ENCODE measurements at places on chromosomes 5 and 9.

- DNase-seq = no peak
Observed at GRCh38 chr9:125784286-125785049, 37.3 kb downstream of the PBX3 start.

- DNase-seq = peak; percentile 44
Observed at GRCh38 chr9:77177894-77178794, 810 bp downstream of the VPS13A start.

DNA sequence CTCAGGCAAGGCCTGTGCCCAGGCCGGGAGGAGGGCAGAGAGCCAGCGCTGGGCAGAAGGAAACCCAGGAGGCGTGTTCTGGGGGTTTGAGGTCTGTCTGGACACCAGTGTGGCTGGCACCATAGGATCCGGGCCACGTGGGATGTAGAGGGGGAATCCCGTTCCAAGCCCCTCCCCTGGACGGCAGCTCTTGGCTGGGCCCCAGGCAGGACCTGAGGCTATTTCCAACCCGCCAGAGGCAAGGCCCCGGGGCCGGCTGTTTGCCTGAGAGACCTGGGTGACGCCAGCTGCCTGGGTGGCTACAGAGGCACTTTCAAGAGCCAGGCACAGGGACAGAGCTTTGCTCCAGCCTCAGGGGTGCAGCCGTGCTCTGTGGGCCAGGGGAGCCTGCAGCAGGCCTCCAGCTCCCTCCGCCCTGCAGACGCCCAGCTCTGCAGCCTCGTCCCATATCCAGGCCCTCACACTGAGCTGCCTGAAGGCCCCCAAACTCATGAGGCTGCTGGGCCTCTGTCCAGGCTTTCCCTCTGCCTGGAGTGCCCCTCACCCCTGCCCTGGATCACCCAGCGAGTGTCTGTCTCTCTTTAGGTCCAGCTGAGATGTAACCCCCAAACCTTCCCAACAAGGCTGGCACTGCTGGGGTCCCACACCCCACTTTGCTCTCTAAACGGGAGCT, 56.6 kb upstream of the EGFL7 start:
- no peak for DNase-seq

- no peak for DNase-seq
Observed at GRCh38 chr5:142248853-142249462, 75.9 kb downstream of the SPRY4 start.

DNA sequence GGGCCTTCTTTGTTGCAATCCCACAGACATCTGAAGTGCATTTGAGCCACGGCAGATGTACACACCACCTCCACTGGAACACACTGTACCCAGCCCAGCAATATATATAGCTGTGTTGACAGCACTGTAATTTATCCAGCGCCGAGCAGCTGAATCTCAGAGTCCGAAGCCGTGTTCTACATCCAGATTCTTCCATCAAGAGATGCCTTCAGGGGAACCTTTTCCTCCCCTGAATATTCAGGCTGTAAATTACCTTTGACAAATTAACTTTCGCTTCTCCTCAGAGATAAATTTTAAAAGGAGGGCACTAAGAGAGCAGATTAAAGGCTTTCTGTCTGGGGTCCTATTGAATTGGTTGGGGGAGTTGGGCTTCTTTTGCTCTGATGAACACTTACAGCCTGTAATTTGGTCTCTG, 76.4 kb downstream of the ROR2 start:
- DNase-seq = no peak

DNA sequence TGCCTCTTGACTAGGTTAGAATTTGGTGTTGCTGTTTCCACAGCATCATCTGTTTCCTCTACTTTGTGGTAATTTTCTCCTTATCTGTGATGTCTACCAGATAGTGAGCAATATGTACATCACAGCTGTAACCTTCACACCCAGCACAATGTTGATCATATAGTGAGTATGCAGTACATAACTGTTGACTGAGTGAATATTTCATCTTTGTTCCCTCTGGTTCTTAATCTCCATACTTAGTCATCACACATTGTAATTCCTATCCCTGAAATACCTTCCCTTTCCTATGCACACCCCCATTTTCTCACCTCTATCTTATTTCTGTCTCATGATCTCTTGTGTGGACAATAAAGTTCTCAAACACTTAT, 115.9 kb downstream of the KIF4B start:
- DNase-seq = no peak

- no peak for DNase-seq
Observed at GRCh38 chr5:150619359-150620230, 20.9 kb upstream of the SYNPO start.

DNA sequence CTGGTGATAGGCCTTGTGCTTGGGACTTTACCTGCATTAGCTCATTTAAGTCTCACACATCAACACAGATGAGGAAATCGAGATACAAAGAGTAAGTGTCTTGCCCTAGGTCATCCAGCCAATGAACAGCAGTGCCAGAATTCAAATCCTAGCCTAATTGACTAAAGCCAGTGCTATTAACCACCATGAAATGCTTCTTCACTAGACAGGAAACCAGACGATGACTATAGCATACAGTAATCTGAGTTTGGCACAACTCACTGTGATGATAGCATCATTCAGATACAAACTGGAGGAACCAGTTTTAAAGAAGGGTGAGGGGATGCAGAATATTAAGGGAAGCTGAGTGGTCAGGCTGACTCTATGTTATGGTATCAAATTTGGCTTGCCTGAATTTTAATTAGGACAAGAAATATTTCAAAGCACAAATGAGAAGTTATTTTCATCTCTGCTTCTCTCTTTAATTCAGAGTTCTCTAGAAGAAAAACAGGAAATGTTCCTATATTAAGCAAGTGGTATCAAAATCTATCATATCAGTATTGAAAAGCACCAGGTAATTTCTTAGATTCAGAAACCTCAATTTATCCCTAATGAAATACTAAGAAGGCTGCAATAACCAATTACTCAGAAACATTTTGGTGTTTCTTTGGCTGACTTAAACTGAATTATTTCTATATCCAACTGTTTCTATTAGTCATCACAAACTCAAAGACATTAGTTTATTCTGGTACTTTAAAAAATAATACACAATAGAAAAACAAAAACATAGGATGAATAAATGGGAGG, 147.0 kb upstream of the RASA1 start:
- DNase-seq = peak; percentile 47

GRCh38 chr5:150294551-150295071, 5.0 kb upstream of the CAMK2A start:
- DNase-seq = no peak

DNA sequence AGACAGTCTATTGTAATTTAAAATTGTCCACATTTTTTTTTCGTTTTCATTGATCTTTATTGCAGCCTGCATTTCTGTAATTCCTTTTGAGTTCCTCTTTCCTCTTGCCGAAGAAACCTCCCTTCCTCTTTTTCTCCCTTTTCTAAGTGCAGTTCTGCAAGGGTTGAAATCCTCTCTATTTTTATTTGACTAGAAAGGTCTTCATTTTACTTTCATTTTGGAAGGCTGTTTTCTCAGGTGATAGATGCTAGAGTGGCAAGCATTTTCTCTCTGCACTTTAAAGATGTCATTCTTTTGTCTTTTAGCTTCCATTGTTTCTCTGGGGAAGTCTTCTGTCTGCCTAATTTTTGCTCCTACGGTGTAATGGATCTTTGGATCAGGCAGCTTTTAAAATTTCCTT, 248.5 kb downstream of the SMARCA2 start:
- no peak for DNase-seq

DNA sequence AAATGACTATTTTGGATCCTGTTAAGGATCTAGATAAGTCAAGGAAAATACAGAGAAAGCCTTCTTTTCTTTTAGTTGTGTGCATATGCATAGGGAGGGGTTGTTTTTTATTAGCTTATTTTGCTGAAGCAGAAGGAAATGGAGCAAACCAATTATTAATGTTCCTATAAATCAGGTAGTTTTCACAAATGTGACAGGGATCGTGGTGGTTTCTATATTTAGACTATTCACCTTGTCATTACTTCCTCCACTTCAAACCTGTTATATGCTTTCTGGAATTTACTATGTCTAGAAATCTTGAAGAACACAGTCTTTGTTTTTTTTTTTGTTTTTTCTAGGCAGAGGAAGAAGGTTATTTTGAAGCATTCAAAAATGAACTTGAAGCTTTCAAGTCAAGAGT, 22.2 kb downstream of the CDC37L1 start:
- no peak for DNase-seq

DNA sequence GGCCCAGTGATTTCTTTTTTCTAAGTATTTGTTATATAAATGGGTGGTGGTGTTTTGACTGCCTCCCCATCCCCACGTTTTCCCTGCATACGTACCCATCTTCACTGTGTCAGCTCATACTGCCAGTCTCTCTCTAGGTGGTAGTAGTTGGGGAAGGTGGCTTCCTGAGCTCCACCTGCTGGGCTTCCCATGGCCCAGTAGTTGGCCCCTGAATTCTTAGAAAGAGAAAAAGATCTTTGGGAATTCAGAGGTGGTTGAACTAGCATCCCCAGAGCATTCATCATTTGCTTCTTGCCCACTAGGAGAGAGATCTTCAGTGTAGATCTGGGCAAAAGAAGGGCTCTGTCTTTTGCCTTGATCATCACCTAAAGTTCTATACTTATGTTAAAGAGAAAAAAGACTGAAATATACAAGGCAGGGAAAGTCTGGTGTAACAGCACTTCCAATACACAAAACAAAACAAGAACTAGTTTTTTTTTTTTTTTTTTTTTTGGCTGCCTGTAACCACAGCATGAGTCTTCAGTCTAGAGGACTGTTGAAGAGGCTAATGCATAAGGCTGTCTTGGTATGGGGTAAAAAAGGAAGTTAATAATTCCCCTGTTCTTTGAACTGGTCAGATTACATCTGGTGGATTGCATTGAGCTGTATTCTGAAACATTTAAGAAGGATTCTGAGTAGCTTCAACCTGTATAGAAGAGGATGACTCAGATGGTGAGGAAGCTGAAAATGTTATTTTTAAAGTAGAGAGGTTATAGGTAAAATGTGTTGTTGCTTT, 128.7 kb downstream of the ATG10 start:
- DNase-seq = no peak

- DNase-seq = no peak
Observed at GRCh38 chr9:8356406-8356805, 556.8 kb upstream of the DMAC1 start.

DNA sequence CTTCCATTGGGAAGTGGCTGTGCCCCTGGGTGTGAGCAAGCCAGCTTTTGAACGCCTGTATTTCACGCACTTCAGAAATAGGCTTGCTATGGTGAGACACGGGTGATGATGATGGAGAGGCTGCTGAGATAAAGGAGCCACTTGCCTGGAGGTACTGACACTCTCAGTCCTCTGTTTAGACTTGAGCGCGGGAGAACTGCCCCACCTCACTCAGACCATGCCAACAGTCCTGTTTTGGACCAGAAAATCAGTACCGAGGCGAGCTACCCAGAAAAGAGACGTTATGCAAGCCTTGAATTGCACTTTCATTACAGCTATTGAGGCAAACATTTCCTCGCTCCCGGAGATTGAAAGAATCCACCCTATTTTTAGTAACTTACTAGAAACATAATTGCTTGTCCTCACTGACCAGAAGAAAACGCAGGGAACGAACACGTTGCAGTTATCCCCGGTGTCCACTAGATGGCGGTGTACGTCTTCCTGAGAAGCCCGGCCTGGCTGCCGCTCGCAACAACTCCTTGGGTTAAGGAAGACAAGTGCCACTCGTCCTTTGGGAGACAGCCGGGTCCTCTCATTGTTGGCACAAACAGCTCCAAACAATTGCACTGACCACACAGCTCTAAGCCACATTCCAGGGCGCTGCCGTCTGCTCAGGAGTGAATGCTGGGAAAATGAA, 142.4 kb downstream of the PSAT1 start:
- peak; percentile 20 for DNase-seq

DNA sequence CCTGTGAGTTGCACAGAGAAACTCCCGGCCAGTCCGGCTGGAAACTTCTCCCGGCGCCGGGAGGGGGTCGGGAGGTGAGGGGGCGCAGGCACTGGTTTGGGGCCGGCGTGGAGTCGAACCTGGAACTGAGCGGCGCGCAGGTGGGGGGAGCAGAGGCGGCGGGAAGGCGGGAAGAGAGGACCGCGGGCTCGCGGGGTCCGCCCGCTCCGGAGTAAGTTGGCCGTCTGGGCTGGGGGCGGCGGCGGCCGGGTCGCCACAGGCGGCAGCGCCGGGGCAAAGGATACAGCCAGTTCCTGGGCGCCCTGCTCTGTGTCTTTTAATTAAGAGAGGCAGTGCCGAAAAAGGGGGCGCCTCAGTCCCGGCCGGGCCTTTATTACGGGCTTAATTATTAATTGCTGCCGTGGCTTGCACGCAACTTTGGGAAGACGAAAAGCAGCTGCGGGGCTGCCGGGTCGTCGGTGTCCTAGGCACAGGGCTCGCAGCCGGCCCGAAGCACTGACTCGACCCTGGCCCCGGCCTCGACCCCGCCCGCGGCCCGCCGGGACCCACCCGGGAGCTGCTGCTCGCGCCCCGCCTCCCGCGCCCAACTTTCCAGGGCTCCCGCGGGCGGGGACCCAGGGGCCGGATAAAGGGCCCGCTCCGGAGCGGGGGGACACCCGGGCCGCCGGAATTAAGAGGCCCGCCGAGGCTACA, 1.1 kb downstream of the NTNG2 start:
- DNase-seq = no peak

- DNase-seq = no peak
Observed at GRCh38 chr9:70285246-70285645, 26.5 kb downstream of the SMC5 start.

- DNase-seq = no peak
Observed at GRCh38 chr9:34233672-34234071, 54.8 kb downstream of the UBAP1 start.

GRCh38 chr9:128192601-128193371, 1.4 kb upstream of the CIZ1 start:
- peak; percentile 46 for DNase-seq

DNA sequence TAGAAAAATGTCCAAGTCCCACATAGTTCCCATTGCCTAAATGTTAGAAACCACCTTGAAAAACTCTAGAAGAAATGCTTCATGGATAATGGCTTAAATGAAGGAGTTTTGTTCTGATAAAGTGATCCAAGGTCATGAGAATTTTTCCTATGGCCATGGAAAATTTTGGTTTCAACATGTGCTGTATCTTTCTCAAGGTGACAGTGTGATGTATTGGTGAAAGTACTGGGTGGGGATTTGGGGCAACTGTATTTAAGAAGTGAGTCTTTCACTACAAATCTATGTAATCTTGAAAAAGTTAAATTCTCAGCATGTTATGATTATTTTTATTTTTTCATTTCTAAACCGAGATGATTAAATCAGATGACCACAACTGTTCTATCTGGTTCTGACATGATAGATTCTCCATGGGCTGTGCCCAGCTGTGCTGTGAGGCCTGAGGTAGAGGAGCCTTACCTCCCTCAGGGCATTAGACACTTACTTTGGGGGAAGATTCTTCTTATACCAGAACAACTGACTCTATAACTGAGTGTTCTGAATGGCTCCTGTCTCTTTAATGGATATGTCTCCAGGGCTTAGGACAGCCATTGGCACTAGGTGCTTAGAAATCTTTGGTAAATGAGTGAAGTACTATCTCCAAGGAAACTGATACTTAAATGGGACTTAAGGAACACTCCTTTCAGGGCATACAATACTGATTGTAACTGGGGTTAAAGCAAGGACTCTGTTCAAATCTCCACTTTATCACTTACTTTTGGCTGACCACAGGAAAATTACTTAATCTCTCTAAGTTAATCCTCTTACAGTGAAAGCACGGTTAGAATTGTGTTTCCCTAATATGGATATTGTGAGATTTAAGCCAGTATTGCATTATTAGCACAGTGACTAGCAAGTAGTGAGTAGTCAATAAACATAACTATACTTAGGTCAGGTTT, 397.4 kb upstream of the MEF2C start:
- no peak for DNase-seq

- no peak for DNase-seq
Observed at GRCh38 chr9:89460551-89460950, 37.4 kb downstream of the SEMA4D start.
